ENCODE measurements at places on chromosomes 4 and X.

GRCh38 chr4:155687380-155687982, 20.8 kb downstream of the GUCY1A1 start:
- no peak for DNase-seq

- no peak for DNase-seq
Observed at GRCh38 chr4:97404876-97405523, 738.3 kb downstream of the STPG2 start.

- no peak for DNase-seq
Observed at GRCh38 chrX:40504801-40505605, 75.8 kb upstream of the ATP6AP2 start.

GRCh38 chr4:159871141-159871540, 768.3 kb downstream of the RAPGEF2 start:
- DNase-seq = no peak

- DNase-seq = no peak
Observed at GRCh38 chrX:7972586-7972985, 45.4 kb upstream of the PNPLA4 start.

- DNase-seq = no peak
Observed at GRCh38 chr4:44446191-44446590, 2.4 kb downstream of the KCTD8 start.

DNA sequence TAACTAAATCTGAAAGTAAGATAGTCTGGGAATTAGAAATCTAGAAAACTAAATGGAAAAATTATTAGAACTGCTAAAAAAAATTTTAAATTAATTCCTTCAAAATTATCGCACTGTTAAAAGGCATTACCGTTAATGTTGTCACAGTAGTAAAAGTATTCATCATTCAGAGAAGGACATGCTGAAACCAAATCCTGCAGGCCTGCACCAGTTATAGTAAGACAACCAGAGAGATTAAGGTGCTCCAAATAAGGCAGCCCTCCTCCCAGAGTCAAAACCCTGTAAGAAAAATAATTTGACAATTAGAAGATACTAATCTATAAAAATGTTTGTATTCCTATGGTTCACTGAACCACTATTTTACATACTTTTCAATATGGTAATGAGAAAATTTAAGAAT, 43.0 kb downstream of the FBXL5 start:
- no peak for DNase-seq

GRCh38 chr4:40227284-40227683, 30.5 kb downstream of the RHOH start:
- DNase-seq = no peak

GRCh38 chr4:41156574-41156973, 57.8 kb downstream of the APBB2 start:
- DNase-seq = no peak

- DNase-seq = no peak
Observed at GRCh38 chr4:146029147-146029546, 90.5 kb upstream of the ZNF827 start.

DNA sequence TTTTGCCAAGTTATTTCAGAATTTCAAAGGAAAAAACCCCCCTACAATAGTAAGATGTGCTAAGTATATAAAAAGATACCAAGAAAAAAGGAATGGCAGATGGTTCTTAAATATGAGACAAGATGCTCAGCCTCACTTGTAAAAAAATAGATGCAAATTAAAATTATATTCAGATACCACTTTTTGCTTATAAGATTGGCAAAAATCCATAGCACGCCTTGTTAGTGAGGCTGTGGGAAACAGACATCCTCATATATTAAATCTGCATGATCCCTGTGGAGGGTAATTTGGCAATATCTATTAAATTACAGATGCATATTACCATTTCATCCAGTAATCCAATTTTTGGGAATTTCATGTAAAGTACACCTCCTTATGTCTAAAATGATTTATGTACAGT, 62.5 kb upstream of the PDHA1 start:
- no peak for DNase-seq

- DNase-seq = no peak
Observed at GRCh38 chrX:69987691-69988090, 62.0 kb downstream of the AWAT2 start.

- DNase-seq = peak; percentile 65
Observed at GRCh38 chrX:44873415-44874276, 658 bp downstream of the KDM6A start.

- no peak for DNase-seq
Observed at GRCh38 chrX:46305431-46305830, 239.8 kb downstream of the ZNF674 start.

DNA sequence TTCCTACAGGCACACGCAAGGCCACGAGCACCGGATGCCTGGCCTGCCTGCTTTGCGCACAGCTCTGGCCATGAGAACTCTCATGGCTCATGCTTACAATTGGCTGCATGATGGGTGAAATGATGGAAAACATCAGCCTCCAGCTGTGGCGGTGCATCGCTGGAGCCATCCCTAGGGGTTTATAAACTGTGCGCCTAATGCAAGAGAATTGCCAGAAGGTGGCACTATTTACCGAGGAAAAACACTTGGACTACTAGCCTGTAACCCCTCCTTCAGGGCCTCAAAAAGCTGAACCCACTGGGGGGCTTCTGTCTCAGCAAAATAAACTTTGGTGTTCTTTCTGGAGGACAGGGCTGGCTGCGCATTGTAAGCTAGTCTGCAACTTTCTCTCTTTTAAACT, 51.9 kb downstream of the PHKA2 start:
- DNase-seq = no peak

DNA sequence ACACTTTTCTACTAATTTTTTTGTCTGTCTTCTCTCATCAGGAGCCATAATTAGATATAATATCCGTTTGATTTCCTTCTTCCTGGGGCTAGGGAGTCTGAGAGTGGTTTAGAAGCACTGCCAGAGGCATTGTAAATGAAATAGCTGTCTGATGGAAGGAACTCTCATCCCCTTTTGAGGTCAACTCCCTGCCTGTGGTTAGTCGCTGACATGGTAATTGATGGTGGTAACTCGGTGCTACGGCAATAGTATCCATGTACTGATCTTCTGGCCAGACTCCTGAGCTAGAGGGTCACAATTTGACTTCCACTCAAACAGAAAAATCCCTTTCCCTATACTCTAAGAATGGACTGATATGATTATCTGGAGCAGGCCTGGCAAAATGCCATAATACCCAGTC, 108.1 kb upstream of the TRPC5 start:
- DNase-seq = no peak

DNA sequence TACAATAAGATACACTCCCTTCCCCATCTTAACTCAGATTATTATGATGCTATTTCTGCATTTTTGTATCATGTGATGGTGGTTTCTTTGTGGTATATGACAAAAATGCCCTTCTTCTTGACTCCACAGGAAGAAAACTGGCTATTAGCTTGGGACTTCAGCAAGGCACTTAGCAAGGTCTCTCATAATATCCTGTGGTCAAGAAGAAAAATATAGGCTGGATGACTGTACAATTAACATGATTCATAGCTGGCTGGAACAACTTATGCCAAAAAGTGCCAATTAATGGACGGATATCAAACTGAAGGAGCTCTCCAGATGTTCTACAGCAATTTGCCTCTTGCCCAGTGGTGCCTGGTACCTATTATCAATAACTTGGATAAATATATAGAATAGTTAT, 2.3 kb upstream of the MID1IP1 start:
- no peak for DNase-seq

- DNase-seq = no peak
Observed at GRCh38 chr4:104616401-104616820, 121.7 kb upstream of the CXXC4 start.

DNA sequence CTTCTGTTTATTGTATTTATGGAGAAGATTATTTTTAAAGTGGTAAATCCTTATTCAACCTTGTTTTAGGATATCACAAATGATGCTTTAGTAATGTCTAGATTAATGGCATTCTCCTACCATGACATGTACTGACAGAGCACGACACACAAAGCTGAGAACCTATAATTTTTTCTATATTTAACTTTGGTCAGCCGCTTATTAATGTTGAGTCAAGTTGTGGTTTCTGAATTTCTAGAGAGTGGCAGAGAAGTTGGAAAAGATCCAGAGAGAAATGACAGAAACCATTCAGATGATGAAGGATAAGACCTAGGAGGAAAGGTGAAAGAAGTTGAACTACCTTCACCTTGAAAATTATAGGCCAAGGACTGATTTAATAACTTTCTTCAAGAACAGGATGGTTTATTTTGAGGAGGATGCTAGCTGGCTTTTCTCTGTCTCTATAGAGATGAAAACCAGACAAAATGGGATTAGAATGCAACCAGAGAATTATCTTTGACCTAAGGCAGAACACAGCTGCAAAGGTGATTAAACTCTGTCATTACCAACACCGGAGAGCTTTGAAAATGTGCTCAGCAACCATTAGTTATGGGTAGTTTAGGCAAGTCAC, 62.6 kb upstream of the TSPAN5 start:
- no peak for DNase-seq

- DNase-seq = no peak
Observed at GRCh38 chr4:62548108-62548524, 1348.0 kb downstream of the ADGRL3 start.

DNA sequence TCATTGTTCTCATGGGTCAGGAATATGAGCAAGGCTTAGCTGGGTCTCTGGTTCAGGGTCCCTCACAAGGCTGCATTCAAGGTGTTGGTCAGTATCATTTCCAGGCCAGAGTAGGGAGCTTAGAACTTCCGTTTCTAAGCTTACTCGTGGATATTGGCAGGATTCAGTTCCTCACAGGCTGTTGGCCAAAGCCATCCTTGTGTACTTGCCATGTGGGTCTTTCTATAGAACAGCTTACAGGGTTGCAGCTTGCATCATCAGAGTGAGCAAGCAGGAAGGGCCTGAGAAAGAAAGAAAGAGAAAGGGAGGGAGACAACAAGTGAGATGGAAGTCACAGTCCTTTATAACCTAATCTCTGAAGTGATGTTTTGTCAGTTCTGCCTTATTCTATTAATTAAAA, 5.1 kb upstream of the LIMCH1 start:
- no peak for DNase-seq

DNA sequence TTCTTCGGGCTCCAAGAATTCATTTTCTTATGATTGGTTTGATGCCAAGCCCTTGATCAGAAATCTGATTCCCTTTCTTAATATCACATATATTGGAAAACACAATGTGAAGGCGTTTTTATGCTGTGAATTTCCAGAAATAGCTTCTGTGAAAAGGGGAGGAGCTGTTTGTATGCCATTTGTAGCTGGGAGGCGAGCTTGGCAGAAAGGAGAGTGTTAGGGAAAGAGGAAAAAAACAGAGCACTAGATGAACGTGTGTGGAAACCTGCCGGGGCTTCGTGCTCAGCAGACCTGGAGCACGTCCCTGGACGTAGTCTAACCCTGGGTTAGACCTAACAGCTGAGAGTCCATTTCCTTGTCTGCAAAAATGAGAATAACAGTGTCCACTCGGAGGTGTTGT, 3.4 kb downstream of the CLCN4 start:
- DNase-seq = no peak

GRCh38 chr4:18621186-18621585, 599.6 kb upstream of the LCORL start:
- no peak for DNase-seq
